ENCODE measurements at places on chromosomes 2 and 18.

DNA sequence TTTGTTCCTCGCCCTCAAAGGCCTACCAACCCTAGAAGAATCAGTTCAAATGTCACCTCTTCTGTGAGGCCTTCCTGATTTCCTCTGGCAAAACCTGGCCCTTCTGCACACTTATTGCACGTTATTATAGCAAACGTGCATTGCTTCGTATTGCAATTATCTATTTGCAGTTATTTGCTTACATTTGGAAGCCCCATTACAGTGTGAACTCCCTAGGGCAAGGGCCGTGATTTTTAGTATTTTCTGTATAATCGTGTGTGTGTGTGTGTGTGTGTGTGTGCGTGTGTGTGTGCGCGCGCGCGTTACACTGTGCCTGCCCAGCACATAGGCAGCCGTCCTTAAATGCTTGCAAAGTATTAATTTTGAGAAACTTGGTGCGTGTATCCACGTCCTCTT is 460 bp upstream of the SEMA4F start:
- no peak for DNase-seq

- DNase-seq, result no peak
These were observed 159.3 kb downstream of the FAM124B start for GRCh38 chr2:224242561-224242960.

DNA sequence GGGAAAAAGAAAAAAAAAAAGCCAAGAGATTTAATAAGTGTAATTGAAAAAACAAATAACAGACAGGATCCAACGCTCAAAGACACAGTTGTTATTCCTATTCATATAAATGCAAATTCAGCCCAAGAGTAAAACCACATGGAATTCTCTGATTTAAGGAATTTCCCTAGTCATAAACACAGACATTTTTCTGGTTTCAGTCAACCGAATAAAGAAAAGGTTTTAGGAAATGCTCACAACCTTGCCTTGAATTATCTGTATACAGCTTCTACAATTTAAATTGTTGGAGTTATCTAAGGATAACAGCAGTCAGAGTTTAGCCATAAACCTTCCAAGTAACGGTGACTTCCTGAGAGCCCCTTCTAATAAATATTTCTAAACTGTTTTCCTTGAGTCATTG is 122.7 kb downstream of the VWC2L start:
- DNase-seq, result no peak

DNA sequence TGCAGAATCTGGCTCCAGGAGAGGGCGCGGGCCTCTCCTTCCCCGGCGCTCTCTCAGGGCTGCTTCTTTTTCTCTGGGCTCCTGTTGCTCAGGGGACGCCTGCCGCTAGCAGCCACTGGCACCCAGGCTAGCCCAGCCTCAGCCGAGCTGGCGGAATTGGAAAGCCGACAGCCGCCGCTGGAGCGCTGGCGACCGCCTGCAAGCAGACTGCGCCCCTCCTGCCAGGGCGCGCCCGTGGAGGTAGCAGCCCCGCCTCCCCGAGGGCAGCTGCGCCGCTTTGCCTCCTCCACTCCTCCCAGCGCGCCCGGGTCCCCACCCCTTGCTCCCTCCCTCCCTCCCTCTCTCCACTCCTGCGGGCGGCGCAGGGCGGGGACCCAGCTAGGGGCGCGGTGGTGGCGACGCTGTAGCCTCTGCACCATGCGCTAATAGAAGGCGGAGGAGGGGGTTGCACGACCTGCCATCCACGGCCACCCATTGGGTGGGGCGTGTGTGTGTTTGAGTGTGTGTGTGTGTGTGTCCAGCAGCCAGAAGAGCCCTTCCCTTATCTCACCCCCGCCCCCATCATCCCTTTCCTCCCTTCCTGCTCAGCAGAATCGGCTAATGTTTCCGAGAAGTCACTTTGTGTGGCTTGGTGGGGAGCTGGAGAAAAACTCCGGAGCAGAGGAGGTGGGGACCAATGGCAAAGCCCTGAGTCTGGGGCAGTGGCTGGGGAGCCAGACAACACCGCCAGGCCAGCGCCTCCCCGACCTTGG is at the start of gene SCN9A:
Gene SCN9A (minus strand): TSS at position 209 of the 752 bp plus-strand sequence. CDS start 64,188 bp downstream, outside the sequence.
- DNase-seq, result peak; percentile 25

DNA sequence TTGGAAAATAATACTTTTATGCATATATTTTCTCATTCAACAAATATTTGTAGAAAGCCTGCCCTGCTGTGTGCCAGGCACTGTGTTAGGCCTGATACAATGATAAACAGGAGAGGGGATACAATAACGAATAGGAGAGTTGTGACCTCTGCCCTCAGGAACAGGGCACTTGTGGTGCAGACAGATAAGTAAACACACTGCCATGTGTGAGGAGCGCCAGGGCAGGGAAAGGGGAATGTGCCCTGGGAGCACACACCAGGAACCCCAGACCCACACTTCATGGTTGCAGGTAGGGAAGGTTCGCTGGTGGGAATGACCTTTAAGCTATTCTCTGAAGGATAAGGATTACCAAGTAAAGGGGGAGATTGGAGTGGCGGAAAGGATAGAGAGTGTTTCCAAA is 42.2 kb upstream of the DSC1 start:
- DNase-seq, result no peak

- DNase-seq, result no peak
These were observed 49.3 kb downstream of the TMX3 start for GRCh38 chr18:68665628-68666027.

GRCh38 chr18:73270920-73271634 is 403.3 kb upstream of the NETO1 start:
- no peak for DNase-seq

- no peak for DNase-seq
These were observed 28.2 kb downstream of the SFXN5 start for GRCh38 chr2:73043276-73043675.

- DNase-seq, result peak; percentile 31
These were observed 68.9 kb upstream of the CAB39 start for GRCh38 chr2:230643576-230644291.

GRCh38 chr2:24613154-24613814 is 122.2 kb downstream of the NCOA1 start:
- no peak for DNase-seq

GRCh38 chr2:224190936-224191270 is 151.8 kb upstream of the SERPINE2 start:
- DNase-seq, result no peak

DNA sequence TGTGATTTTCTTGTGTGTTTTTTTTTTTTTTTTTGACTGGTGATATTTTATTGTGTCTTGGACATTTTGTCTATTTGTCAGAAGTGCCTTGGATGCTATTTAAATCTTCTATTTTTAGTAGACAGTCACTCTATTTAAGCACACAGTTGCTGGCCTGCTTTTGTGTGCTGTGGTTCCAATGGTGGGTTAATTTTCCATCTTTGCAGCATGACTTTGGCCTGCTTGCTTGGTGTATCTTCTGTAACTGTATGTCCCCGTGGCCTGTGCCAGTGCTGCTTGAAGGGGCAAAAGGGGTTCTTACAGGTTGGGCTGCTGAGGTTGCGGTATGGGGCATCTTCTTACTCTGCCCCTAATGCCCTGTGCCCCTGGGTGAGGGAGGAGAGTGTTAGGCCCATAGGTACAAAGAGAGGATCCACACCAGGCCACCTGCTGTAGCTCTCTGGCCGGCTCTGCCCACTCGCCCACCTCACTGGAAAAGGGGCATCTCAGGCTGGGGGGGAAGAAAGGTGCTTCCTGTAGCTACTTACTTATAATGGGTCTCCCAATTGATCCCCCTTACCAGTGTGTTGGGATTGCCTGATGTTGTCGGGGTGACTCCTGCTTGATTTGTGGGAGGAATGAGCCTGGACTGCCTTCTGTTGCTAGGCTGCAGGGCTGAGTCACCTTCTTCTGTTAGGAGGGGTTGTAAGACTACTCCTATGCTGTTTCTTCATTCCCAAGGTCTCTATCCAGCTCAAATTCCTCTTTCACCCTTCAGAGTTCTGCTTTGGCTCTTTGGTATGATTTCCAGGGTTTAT is 490.0 kb upstream of the HS6ST1 start:
- DNase-seq, result no peak

- DNase-seq, result no peak
These were observed 40.7 kb upstream of the PLEKHM3 start for GRCh38 chr2:208066016-208066415.

DNA sequence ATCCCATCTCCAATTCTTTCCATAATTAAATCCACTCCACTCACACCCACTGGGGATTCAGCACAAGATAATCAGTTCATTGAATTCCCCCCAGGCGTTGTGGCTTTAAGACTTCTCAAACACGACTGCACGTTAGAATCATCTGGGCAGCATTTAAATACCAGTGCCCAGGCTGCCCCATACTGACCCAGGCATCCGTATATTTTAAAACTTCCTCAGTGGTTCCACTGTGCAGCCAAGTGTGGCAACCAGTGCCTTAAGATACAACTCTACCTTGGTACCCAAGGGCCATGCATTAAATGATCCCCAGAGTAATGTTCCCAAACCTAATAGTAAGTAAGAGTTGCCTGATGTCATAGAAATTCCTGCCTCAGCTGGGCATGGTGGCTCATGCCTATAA is 54.3 kb upstream of the BZW1 start:
- DNase-seq, result no peak

DNA sequence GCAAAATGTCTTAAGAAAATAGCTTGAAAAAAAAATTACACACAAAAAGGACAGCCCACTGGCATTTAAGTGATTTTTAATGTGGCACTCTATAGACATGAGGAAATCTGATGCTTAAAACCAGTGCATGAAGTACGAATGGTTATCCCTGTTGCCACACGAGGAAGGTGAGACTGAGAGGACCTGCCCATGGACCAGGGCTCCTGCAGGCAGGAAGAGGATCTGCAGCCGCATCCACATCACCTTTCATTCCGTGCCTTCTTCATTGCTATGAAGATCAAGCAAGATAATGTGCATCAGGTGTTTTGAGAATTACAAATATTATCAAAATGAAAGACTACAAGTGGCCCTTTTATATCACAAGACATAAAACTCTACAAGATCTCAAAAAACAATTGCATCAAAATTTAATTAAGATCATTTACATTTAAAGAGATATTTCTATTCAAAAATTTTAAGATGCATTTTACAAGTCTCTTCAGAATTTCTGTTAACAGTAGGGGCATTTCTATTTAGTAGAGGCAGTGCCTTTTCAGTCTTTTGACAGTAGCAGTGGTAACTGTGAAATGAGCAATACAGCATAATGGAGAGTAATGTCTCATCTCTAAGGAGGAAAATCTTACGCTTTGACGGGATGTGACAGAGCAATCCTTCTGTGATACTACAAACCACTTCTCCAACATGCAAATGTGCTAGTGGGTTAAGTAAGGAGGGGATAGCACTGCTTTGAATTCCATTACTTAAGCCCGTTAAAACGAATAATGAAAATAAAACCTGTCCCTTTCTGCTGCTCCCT is 83.4 kb downstream of the SLC5A7 start:
- no peak for DNase-seq

DNA sequence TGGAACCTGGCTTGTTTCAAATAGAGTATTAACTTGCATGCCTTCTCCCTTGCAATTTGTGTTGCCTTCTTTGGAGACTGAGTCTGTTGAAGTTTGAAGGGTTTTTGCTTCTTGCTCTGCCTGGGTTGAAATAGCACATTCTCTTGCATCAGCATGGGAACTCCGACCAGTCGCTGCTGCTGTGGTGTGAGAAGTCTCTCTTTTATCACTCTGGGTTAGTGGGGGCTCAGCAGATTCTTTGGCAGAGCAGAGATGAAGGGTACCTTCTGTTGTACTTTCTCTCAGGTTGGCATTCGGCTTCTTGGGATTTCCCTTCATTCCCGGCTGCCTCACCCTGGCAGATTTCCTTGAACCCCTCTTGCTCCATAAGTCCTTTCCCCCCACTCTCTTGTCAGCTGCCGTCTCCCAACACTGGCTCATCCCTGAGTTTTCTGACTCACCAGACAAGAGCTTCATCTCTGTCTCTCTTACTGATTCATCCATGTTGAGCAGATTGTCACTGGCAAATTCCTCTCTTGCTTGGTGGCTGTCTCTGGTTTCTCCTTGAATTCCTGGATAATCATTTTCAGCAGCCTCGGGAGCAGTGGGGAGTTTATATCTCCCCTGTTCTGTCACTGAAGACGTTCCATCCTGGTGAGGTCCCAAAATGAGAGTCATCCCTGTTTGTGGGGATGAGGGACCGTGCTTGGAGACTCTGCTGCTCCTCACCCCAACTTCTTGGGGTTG is 49.9 kb downstream of the ALPK2 start:
- no peak for DNase-seq

- no peak for DNase-seq
These were observed 929 bp upstream of the CREG2 start for GRCh38 chr2:101388232-101388631.

DNA sequence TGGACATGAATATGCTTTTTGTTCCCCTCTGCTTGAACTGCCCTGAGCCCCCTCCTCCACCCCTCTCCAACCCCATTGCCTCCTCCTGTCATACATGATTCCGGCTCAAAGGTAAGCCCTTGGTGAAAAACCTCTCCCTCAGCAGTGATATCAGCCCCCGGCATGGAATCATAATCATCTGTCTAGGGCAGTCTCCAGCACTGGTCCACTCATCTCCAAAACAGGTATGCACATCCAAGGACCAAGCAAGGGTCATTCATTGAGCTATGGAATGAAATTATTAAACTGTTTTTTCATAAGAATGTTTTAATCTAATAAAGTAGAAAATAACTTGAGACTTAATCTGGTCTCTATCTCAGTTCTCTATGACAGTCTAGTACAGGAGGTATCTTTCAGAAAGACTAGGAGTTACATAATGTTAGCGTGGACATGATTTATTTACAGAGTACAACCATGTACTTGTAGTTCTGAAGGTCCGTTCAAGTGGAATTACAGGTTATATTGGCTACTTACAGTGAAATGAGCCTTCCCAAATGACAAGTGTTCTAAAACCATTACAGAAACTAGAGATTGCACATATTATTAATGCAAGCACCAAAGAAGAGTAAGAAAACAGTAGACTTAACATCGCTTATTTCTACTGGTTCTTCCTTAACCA is 75.2 kb downstream of the ACVR1 start:
- DNase-seq, result no peak

- DNase-seq, result peak; percentile 75
These were observed 12.2 kb downstream of the BIN1 start for GRCh38 chr2:127094509-127095366.

- no peak for DNase-seq
These were observed 20.6 kb downstream of the ZNF236 start for GRCh38 chr18:76842837-76843530.

DNA sequence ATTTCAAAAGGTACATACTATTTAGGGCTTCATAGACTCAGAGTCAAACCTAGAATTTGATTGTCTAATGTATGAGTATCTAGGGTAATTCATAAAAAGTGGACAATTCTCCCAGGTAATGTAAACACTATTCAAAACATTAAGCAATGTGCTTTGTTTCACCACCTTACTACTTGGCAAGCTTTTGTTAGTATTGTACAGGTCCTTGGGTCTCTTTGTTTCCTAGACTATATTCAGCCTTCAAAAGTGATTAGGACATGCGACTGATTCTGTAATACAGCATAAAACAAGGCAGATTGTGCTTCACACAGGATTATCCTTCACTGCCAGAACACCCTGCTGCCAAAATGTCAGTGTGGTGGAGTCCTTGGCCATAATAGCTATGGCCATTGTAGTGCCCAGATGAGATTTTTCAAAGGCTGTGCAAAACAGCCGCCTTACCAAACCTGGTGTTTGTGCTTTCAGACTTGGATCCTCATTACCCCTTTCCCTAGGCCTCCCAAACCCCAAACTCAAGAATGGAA is 90.1 kb upstream of the CAVIN2 start:
- DNase-seq, result no peak

GRCh38 chr2:83661711-83662110 is 797.4 kb downstream of the SUCLG1 start:
- DNase-seq, result no peak

- peak; percentile 70 for DNase-seq
These were observed at the start of gene SLC30A3 for GRCh38 chr2:27262379-27263286. SLC30A3 (minus strand) TSS chr2:27263047; CDS start chr2:27262906, 141 bp downstream.

Data from anterior cingulate cortex (tissue), 58 donors.